SW 1271 (cell line): ENCODE measurements at places on chromosomes 1 and 21.
A peak's percentile ranks its signal among the peaks of the same experiment; 100 is the strongest.

- DNase-seq, result no peak
Observed at GRCh38 chr1:54487571-54488050, 60.4 kb upstream of the ACOT11 start.

DNA sequence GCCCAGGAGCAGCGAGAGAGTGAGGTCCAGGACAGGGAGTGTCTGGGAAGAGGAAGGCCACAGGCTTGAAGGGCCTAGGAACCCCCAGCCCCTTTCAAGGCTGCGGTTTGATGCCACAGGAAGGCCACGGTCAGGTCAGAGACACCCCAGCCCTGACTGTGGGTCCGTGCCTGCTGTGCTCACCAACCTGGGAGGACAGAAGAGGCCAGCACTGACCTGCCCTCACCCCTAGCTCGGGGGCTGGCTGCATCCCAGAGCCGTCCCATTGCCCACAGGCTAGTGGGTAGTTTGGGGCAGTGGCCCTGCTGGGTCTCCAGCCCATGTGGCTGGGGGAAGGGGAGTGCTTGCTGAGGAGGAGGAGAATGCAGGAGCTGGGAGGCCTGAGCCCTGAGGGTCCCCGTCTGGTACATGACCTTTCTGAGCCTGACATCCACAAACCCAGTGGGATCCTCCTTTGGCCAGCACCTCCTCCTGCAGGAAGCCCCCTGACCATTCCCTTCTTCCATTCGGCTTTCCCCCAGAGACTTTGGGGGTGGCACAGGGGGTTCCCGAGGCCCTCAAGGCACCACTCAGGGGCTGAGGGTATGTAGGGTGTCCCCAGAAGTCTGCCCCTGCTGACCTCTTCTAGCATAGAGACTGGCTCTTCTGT lies 54.3 kb downstream of the WNT9A start:
- DNase-seq, result no peak

DNA sequence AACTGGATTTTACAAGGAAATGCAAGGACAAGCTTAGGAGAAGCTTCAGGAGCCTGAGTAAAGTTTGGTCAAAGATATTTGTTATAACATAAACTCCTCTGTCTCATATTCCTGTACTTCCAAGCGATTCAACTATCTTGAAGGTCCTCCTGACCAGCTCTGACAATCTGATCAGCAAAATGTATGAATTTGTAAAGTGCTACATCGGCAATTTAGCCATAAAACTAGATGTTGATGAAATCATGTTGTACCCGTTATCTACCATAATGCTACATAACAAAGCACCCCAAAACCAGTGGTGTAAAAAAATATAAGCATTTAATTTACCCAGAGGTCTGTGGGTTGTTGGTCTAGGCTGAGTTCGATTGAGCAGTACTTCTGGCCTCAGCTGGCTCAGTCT lies 19.5 kb upstream of the KRTAP11-1 start:
- no peak for DNase-seq

DNA sequence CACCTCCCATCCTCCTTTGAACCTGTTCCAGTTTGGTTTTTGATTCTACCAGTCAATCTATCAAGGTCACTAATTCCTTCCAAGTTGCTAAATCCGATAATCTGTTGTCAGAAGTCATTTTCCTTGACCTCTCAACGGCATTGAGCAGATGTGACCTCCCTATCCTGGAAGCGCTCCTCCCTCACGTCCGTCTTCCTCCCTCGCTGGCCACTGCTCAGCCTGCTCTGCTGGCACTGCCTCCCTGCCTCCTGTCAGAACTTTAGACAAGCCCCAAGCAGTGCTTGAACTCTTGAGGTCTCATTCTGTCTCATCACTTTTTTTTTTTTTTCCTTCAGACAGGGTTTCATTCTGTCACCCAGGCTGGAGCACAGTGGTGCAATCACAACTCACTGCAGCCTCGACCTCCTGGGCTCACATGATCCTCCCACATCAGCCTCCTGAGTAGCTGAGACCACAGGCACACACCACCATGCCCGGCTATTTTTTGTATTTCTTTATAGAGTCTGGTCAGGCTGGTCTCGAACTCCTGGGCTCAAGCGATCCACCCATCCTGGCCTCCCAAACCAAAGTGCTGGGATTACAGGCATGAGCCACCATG lies 4.4 kb upstream of the ACOT7 start:
- no peak for DNase-seq

DNA sequence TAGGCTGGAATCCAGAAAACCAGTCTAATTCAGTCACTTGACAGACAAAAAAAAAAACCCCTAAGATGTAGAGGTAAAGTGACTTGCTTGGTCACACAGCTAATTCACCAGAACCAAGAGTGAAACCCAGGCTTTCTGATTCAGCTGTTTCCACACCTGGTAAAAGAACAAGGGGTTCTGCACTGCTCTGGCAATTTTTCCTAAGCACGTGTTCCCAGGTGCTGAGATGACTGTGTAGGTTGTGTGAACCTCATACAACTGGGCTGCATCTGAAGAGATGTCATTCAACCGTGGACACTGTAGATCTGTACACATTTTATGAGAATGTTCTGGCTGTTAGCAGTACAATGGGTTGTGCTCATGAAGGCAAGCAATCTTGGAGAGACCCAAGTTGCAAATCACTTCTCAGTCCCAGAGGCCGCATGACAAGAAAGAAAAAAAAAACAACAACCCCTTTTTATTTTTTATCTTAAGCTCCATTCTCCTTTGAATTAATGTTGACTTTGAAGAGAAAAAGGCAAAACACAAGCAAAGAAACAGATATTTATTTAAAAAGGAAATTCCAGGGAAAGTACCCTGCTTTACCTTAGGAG lies 95.4 kb downstream of the INTS7 start:
- no peak for DNase-seq

DNA sequence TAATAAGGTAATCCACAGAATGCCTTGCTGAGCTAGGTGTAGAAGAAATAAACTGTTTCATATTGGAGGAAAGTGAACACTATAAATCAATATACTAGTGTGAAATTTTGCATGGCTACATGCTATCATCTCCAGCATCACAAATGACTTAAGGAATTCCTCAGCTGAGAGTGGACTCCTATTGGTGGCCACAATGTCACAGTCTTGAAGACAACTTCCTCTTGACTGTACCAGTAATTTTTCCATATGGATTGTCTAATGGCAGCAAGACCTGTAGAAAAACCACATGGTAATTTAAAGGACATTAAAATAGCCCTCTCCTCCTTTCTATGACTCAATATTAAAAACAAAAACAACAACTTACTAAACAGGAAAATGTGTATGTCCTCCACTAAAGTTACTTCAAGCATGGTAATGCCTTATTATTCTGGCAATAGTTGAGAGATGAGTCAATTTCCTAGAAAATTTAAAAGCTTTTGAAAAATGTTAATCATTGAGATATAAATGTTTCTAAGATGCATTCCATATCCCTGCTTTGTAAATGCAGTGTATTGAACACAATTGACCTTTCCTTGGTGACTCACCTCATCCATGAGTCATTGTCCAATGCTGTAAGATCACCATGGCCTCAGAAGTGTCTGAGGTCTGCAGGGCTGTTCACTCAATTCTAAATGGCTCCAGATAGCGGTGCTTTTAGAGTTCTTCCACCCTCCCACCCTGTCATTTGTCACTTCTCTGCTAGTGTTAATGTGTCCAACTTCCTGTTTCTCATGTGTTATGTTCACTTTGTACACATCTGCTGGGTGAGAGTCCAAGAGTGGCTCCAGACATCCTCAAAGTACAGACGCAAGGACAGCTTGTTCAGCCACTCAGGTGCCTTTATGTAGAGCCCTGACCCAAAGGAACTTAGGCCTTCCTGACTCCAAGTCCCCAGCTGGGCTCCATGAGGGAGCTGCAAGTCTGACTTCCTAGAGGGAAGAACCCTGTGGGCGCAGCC lies 32.8 kb upstream of the DNASE2B start:
- DNase-seq, result peak; percentile 77

- DNase-seq, result no peak
Observed at GRCh38 chr1:15229707-15230131, 17.3 kb upstream of the FHAD1 start.

DNA sequence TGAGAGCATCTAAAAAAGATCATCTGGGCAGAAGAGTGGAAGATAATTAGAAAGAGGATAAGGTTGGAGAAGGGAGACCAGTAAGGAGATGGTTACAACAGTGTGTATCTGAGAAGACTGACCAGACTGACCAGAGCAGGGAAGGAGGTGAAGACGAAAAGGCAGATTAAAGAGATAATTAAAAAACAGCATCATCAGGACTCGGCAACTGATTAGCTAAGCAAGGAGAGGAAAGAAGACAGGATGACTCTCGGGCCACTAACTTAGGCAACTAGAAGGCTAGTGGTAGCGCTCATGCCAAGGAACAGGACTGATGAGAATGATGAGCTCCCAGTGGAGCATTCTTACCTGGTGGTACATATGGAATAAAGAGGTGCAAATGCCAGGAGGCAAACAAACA lies 3.9 kb downstream of the RBM34 start:
- DNase-seq, result no peak

DNA sequence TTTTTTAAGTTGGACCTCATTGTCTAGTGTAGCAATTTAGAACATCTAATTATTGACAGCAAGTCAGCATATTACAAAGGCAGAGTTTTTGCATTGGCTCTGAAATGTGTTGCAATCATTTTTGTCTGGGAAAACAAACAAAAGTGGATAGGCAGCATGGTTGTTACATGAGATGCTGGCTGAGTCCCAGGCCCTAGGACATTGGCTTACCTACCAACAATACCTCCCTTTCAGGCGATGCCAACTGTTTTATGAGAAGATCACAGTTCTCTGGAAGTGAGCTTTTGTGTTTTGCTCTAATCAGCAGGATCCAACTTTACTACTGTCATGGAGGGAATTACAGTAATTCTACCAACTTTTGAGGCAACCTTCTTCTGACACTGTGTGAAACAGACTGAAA lies 71.5 kb upstream of the CXADR start:
- no peak for DNase-seq

DNA sequence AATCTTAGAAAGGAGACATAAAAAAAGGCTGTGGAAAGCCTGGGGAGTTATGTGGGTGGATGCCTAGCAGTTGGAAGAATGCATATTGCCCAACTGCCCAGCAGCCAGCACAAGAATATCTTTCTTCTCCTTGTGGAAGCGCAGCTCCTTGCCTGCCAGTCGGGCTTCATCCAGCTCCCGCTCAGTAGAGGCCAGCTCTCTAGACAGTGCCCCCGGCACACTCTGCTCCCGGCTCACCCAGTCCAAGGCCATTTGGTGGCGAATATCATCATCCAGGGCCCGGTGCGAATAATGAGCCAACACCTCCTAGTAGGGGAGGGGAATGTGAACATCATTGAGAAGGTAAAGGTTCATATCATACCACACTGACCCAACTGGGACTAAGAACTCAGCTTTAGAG lies 9.0 kb upstream of the RBM8A start:
- DNase-seq, result no peak

DNA sequence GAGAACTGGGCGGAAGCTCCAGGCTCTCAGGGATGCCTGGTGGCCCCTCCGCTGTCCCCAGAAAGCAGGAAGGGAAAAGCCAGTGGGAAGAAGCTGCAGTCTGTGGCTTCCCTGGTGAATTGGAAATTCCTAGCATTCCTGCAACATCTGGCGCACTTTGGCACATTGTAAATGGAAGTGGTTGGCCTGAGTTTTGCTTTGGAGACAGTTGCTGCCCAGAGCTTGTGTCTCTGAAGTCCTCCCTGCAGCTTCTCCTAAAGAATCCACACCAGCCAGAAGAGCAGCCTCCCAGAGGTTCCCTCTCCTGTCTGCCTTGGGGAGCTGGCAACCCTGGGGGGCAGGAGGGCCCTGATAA lies 48.2 kb downstream of the ARHGEF10L start:
- no peak for DNase-seq

GRCh38 chr1:87203904-87204303 lies 124.8 kb upstream of the LMO4 start:
- no peak for DNase-seq

GRCh38 chr1:20160034-20160433 lies 20.9 kb downstream of the PLA2G2F start:
- DNase-seq, result no peak

DNA sequence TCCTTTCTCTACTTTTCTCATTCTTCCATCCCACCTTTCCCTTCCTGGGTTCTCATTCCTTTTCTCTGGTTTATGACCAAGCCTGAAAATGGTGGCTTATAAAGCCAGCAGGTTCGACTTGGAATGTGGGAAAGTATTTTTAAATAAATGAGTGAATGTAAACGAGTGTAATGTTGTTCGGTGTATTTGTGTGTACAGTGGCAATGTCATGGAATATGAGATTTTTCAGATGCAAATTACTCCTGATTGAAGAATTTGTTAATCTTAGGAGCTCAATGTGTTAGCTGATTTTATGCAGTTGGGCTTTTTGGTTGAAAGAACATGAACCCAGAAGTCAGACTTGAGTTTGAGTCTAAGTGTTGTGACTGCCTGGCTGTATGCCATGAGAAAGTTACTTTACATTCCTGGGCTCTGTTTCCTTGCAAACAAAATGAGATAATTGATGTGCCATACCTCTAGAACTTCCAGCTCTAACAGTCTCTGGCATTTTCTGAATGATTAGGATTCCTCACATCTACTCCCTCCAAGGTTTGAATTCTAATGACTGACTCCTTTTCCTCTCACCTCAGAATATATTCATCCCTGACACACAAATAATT lies 6.6 kb downstream of the SGIP1 start:
- DNase-seq, result no peak

GRCh38 chr1:105373681-105374080 lies 1624.0 kb downstream of the AMY1C start:
- no peak for DNase-seq

DNA sequence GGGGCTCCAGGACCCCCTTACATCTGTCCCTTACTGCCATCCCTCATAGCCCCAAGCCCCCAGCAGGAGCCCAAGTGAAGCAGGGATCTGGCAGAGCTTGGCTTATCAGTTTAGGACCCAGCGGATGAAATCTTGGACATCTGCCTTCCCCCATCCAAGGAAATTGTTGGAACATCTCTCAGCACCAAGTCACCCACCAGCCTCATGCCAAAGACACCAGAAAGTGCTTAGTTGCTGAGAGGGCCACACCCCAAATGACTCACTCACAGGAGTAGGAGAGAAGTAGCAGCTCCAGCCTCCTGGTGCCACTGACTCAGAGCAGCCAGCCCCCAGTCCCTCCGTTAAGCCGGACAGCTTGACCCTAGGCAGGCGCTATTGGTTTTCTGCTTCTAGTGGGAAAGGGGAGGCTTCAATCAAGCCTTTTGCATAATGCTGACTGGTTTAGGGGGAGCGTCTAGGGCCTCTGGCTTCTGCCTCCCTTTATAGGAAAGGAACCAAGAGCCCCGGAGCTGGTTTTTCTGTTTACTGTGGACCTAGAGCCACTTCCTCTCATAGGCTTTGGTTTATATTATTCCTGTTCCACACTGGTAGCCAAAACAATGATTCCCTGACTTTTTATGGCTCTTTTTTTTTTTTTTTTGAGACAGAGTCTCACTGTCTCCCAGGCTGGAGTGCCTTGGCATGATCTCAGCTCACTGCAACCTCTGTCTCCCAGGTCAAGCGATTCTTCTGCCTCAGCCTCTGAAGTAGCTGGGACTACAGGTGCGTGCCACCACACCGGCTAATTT lies 114.2 kb upstream of the IPO9 start:
- peak; percentile 95 for DNase-seq
